ENCODE measurements at places on chromosomes 1 and 21.

GRCh38 chr1:93448983-93449804, 1.3 kb downstream of the FNBP1L start:
- DNase-seq, result no peak

DNA sequence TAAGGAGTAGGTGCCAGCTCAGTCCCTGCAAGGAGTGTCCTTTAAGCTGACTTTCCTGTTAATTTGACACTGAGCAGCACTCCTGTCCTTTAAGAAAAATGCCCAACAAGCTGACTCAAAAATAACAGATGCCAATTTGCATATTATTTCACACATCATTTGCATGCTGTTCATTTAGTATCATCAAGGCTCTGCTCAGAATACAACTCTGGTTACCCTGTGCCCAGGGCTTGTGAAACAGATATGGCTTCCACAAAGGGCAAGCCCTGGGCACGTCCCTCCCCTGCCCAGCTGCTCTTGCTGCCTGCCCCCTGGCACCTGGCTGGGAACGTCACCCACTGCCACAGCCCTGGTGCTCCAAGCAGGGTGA, 10.3 kb downstream of the KCNN3 start:
- no peak for DNase-seq

GRCh38 chr21:16370186-16370585, 640.4 kb downstream of the USP25 start:
- no peak for DNase-seq

GRCh38 chr1:67604778-67605177, 80.2 kb upstream of the GADD45A start:
- DNase-seq, result no peak

DNA sequence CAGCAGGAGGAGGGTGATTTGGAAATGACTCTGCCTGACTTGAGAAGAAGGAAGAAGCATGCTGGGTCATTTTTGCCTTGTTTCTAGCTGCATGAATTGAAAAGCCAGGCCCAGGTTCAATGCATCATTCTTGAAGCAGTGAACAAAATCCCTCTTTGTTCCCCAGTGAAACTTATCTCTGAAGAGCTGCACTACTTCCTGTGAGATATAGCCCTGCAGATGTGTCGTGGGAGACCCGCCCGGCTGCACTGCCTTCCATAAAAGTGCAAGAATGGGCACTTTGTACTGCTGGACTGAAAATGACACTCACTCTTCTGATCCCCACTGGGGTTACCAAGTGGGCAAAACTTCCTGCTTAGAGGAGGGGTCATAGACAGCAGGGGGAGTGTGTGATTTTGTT, 249.2 kb upstream of the NFIA start:
- DNase-seq, result no peak

DNA sequence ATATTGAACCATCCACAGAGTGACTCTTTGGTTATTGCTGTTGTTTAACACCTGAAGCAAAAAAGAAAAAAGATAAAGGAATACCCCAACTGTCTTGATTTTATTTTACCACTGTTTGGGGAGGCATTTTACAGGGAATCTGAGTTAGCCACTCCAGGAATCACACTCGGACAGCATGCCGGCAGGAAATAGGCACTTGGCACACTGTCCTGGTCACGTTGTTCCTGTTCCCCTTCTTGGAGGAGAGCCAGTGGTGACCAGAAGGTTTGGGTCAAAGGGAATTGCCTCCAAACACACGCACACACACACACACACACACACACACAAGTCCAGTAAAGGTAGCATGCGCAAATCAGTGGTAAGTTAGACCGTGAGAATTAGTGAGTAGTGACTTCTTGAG, 13.8 kb downstream of the RGS4 start:
- DNase-seq, result no peak

DNA sequence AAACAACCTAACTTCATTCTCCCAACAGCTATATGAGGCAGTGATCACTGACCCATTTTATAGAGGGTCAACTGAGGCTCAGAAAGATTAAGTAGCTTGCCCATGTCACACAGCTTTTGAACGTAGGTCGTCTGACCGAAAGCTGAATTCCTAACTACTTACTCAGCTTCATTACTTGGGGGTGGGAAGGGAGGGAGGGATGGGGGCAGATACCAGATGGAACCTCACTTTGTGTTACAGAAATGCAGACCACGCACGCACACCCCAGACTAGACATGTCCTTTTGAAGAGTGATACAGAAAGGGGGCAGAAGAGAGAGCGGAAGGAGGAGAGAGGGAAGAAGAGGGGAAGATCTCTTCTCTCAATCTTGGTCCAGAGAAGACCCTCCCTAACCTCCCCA, 2.3 kb downstream of the ADGRB2 start:
- no peak for DNase-seq

DNA sequence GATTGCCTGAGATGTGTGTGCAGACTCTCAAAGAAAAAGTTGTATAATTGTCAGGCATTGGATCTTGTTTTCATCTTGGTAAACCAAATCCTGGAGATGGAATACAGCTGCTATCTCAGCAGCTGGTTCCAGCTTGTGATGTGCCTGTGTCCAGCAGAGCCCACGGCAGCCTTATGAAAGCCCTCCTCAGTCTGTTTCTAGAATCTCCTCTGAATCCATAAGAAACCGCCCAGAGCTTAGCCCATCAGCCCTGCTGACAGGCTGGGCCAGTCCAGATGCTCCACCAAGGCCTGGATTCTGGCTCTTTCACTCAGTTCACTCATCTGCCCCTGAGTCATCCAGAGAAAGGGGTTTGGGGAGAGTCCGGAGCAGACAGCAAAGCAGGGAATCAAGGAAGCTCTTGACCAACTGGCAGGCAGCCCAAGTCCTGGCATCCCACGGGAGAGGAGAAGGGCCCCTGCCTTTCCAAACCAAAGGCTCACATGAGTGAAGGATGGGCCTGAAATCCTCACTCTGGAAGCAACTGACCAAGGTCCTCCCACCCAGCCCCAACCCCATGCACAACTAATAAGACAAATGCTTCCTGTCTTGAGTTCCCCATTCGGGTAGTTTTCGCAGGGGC, 45.7 kb downstream of the NAV1 start:
- no peak for DNase-seq

GRCh38 chr1:175267716-175268416, 75.3 kb upstream of the KIAA0040 start:
- DNase-seq, result no peak

Data from CD4-positive, alpha-beta T cell treated with Interleukin-2 at 100 ng/mL for 4 hours (primary cell).